Panc1 (cell line): ENCODE measurements at places on chromosomes 5 and 9.

- no peaks in the 10 kb centered on the region for H3K27me3 ChIP-seq
- H3K27ac ChIP-seq: no peak overlapping the region
- DNase-seq: no peak
- H3K4me1 ChIP-seq: no peaks in the 10 kb centered on the region
- H3K4me3 ChIP-seq: no peak overlapping the region
Measured at GRCh38 chr5:149652697-149653096, 71.4 kb downstream of the ARHGEF37 start.

DNA sequence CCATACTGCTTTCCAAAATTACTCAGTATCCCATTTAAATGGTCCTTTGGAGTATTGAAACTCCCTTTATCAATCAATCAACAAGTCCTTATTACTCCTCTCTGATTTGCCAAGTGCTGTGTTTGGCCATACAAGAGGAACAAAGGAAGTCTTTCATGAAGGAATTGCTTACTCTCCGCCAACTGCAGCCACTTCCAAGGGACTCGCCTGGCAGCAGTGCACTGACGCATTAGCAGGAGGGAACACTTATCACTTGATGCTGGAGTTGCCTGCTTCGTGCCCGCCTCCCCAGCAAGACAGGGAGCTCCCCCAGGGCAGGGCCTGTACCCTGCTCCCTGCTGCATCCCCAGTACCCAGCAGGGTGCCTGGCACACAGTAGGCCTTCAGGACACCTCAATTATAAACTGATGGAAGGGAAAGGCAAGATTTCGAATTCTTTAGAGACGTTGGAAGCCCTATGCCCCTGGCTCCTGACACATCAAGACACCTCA, 97.9 kb downstream of the CRB2 start:
- no peak for DNase-seq
- H3K27me3 ChIP-seq: no peaks in the 10 kb centered on the region
- no peak overlapping the region for H3K4me3 ChIP-seq

GRCh38 chr5:111735583-111736270, 21.3 kb downstream of the NREP start:
- no peaks in the 10 kb centered on the region for H3K36me3 ChIP-seq
- no peak overlapping the region for H3K4me3 ChIP-seq
- DNase-seq: no peak
- no peaks in the 10 kb centered on the region for H3K4me1 ChIP-seq
- no peaks in the 10 kb centered on the region for H3K27me3 ChIP-seq

- H3K27me3 ChIP-seq: no peaks in the 10 kb centered on the region
- no peak overlapping the region for H3K4me3 ChIP-seq
- H3K27ac ChIP-seq: no peak overlapping the region
Measured at GRCh38 chr9:77807281-77807683, 159.2 kb upstream of the GNA14 start.

- H3K27ac ChIP-seq: no peak overlapping the region
- peaks cover 4% of the 10 kb centered on the region for H3K4me1 ChIP-seq
- DNase-seq: no peak
- no peaks in the 10 kb centered on the region for H3K27me3 ChIP-seq
Measured at GRCh38 chr9:33952066-33952465, 96.6 kb downstream of the UBAP2 start.

- peaks cover 28% of the 10 kb centered on the region for H3K36me3 ChIP-seq
- no peak overlapping the region for H3K4me3 ChIP-seq
- no peaks in the 10 kb centered on the region for H3K27me3 ChIP-seq
- no peaks in the 10 kb centered on the region for H3K4me1 ChIP-seq
Measured at GRCh38 chr5:69103521-69103920, 9.7 kb downstream of the SLC30A5 start.

- H3K4me1 ChIP-seq: no peaks in the 10 kb centered on the region
- H3K36me3 ChIP-seq: no peaks in the 10 kb centered on the region
- H3K27ac ChIP-seq: no peak overlapping the region
Measured at GRCh38 chr9:78091731-78092130, 60.1 kb upstream of the GNAQ start.

- no peak overlapping the region for H3K27ac ChIP-seq
- no peaks in the 10 kb centered on the region for H3K36me3 ChIP-seq
- no peaks in the 10 kb centered on the region for H3K4me1 ChIP-seq
- no peaks in the 10 kb centered on the region for H3K27me3 ChIP-seq
- DNase-seq: peak; percentile 28
Measured at GRCh38 chr9:134698587-134699342, 57.2 kb downstream of the COL5A1 start.

- DNase-seq: no peak
- no peak overlapping the region for H3K27ac ChIP-seq
- no peaks in the 10 kb centered on the region for H3K36me3 ChIP-seq
- H3K4me3 ChIP-seq: no peak overlapping the region
Measured at GRCh38 chr9:25225938-25226760, 452.1 kb downstream of the TUSC1 start.

DNA sequence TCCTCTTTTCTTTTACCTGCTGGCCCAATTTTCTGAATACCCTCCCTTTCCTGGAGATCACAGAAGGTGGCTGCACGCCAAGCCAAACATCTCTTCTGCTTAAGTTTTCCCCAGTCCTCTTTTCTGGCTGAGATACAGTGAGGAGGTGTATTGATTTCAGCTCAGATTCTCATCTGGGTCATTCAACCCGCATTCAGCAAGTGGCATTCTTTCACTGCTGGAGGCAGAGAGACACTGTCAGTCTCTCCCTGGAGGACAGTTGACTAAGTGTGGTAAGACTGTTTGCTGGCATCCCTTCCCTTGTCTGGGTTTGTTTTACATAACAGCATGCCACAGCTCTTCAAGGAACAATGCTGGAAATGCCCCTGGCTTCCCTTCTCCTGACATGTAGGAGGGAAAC, 60.5 kb downstream of the GABRG2 start:
- DNase-seq: no peak
- H3K36me3 ChIP-seq: no peaks in the 10 kb centered on the region
- no peak overlapping the region for H3K4me3 ChIP-seq
- no peaks in the 10 kb centered on the region for H3K27me3 ChIP-seq
- H3K27ac ChIP-seq: no peak overlapping the region

DNA sequence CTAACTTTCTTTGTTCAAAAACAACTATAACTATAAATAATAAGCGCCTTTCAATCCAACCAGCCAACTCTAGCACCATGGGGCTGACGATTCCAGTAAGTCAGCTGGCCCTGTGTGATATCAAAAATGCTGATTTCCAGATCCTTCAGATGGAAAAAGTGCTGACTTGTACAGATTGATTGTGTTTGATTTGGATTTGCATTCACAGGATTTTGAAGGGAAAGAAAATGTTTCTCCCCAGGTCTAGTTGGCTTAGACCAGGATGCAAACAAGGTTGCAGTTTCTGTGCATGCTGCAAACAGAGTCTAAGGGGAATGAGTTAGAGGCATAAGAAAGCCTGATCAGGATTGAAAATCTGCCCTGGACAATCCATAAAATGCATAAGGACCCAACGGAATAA, 68.9 kb downstream of the SLC1A3 start:
- H3K36me3 ChIP-seq: no peaks in the 10 kb centered on the region; the same call in 1 of the 2 replicates
- no peaks in the 10 kb centered on the region for H3K4me1 ChIP-seq
- no peak overlapping the region for H3K27ac ChIP-seq
- peaks cover 6% of the 10 kb centered on the region for H3K27me3 ChIP-seq
- DNase-seq: no peak

GRCh38 chr9:130288393-130288792, 22.8 kb downstream of the HMCN2 start:
- DNase-seq: no peak
- H3K4me1 ChIP-seq: no peaks in the 10 kb centered on the region
- H3K27me3 ChIP-seq: peaks cover 12% of the 10 kb centered on the region
- no peak overlapping the region for H3K4me3 ChIP-seq
- H3K36me3 ChIP-seq: no peaks in the 10 kb centered on the region

DNA sequence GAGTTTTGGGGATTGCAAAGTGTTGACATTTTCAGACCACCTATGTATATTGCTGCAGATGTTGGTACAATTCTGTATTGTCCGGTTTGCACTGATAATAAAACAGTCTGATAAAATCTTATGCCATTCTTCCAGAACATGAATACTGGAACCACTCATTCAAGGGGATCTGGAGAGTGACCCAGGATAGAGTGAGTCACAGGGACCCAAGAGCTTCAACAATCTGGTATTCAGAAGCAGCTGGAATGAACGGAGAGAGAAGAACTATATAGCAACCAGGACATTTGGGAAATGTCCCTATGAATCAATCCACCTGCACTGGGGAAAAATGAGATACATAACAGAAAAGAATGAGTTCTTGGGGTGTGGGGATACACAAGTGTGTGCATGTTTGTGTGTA, 73.3 kb downstream of the SH3TC2 start:
- no peak overlapping the region for H3K27ac ChIP-seq
- H3K4me1 ChIP-seq: no peaks in the 10 kb centered on the region
- H3K36me3 ChIP-seq: no peaks in the 10 kb centered on the region
- no peak overlapping the region for H3K4me3 ChIP-seq
- no peaks in the 10 kb centered on the region for H3K27me3 ChIP-seq

GRCh38 chr5:178469011-178469974, 120.9 kb downstream of the COL23A1 start:
- no peak overlapping the region for H3K4me3 ChIP-seq
- no peaks in the 10 kb centered on the region for H3K27me3 ChIP-seq
- no peak overlapping the region for H3K27ac ChIP-seq

DNA sequence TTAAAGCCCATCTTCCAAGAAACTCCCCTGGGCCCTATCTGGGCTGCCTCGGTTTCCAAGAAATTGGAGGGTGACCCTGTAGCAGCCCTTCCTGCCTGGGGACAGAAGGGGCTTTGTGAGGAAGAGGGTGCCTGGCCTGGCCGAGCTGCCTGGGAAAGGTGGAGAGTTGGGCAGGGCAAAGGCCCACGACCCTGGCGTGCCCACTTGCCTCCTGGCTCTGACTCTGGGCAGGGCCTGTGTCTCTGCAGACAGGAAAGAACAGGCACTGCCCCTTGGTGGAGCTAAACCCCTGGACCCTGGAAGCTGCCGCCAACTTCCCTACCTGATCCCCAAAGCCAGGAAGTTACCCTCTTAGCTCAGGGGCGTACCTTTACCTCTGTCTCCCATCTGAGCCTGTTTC, 149.3 kb downstream of the RGS3 start:
- H3K36me3 ChIP-seq: no peaks in the 10 kb centered on the region
- H3K27ac ChIP-seq: no peak overlapping the region
- H3K27me3 ChIP-seq: no peaks in the 10 kb centered on the region
